HEK293T (cell line): ENCODE measurements at places on chromosomes 7 and 10.

GRCh38 chr7:101725921-101726320 lies 91.5 kb upstream of the CUX1 start:
- DNase-seq, result no peak

DNA sequence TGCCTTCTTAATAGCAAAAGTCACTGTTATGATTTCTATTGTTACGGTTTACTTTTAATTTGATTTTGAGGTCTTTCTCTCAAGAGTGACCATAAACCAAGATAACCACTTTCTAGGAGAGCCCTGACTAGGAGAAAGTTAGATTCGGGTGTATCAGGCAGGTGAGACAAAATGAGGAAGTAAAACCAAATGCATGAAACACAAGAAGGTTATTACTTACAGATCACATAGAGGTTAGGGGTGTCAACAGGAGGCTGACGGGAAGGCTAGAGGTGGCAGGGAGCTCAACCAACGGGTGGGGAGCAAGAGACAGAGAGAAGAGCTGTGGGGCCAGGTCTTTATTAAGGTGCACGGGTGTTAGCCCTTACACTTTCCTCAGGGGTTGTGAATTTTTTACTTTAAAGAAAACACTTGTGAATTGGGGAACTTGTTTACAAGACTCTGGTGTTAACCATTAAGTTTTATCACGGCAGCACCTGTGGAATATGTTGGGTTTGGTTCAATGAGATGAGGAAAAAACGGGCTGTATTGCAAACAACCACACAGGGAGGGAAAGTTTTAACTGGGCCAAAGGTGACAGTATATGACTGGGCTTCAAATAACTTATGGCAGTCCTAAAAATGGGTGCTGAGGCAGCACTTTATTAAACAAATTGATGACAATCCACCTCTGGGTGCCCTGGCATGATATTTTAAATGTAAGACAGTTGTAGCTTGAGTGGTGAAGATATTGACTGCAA lies 154.9 kb downstream of the SDHAF3 start:
- DNase-seq, result no peak

DNA sequence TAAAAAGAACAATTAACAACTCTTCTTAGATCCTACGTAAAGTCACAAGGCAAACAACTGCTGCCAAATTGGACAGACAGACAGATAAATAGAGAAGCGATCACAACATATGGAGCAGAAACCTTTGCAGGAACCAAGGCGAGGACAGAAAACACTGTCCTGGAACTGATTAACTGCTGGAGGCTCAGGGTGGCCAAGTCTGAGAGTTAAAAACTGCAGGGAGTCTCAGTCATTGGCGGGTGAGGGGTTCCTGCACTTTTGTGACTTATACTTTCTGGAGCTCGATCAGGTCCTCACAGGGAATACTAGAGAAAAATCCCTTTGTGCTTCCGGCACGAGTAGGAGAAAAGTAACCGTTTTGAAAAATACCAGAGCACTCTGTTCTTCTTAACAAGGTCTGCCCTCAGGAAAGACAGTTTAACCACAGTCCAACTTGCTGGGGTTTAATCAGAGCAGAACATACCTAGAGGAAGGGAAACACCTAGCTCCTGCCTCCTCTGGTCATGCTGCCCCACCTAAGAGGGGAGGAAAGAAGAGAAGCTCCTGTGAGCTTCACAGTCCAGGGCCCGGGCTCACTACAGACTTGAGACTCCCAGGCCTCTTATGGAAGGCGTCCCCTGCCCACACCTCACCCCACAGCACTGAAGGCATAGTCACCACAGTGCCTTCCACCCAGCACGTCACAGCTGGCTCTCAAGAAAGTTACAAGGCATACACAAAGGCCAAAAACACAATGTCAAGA lies 74.9 kb downstream of the LARP4B start:
- DNase-seq, result no peak

GRCh38 chr7:92095380-92095779 lies 38.9 kb downstream of the CYP51A1 start:
- DNase-seq, result no peak

- DNase-seq, result no peak
Observed at GRCh38 chr7:27000496-27000895, 95.3 kb downstream of the HOXA1 start.

GRCh38 chr10:64867501-64867962 lies 1346.3 kb downstream of the REEP3 start:
- no peak for DNase-seq
